ENCODE measurements at places on chromosomes 7 and 10. TPM values are rescaled to one million over a fixed set of nuclear protein-coding genes. Genes with fewer than 3 reads are reported as not detected.

Gene CNPY1
- not detected for total RNA-seq

Gene SLC25A28
- total RNA-seq: 7.6 TPM

Gene PKD1L1
- not detected for total RNA-seq

Gene SFMBT2
- total RNA-seq: 1.6 TPM

Gene ZDHHC6
- total RNA-seq: 15.9 TPM

Gene CELF2
- 10.3 TPM for total RNA-seq

Gene CYP26C1
- 0.13 TPM for total RNA-seq

Gene PDGFA
- total RNA-seq: 23.4 TPM

Gene OPN1SW
- total RNA-seq: not detected

Gene HOXA11
- total RNA-seq: not detected

Gene CALHM3
- not detected for total RNA-seq

Gene EFCAB10
- total RNA-seq: 0.26 TPM

Gene PRRT4
- total RNA-seq: 0.16 TPM

Gene OGDH
- total RNA-seq: 50.4 TPM

Gene NPTX2
- 0.96 TPM for total RNA-seq

Gene GAD2
- not detected for total RNA-seq

Gene AASS
- 18.9 TPM for total RNA-seq

Gene SHTN1
- 2.1 TPM for total RNA-seq

Gene GSTO1
- total RNA-seq: 338 TPM

Gene NPC1L1
- total RNA-seq: 0.24 TPM

Gene HABP2
- not detected for total RNA-seq

Gene TRPV5
- not detected for total RNA-seq

Gene COL13A1
- total RNA-seq: 3.7 TPM

Gene NEUROD6
- not detected for total RNA-seq

Gene DYNC1I1
- 0.13 TPM for total RNA-seq

Gene GPR146
- total RNA-seq: 3.7 TPM

Gene SORCS1
- total RNA-seq: 0.08 TPM

Gene TRPV6
- not detected for total RNA-seq

Gene POM121L12
- not detected for total RNA-seq

Gene SFTPA2
- total RNA-seq: not detected

Gene PNLIPRP2
- not detected for total RNA-seq

Gene CCT6A
- total RNA-seq: 120 TPM

Gene PHTF2
- 14.8 TPM for total RNA-seq

Gene SPDYE1
- total RNA-seq: not detected

Gene JMJD1C
- total RNA-seq: 59.6 TPM

Gene CCDC3
- 4.7 TPM for total RNA-seq

Gene SPAM1
- not detected for total RNA-seq

Gene LOXL4
- 6.9 TPM for total RNA-seq

Gene CALHM1
- total RNA-seq: not detected
